ENCODE measurements at places on chromosomes 2 and 18. TPM values are rescaled to one million over a fixed set of nuclear protein-coding genes. Genes with fewer than 3 reads are reported as not detected.

DUSP19 gene
- total RNA-seq: 3.7 TPM

ALLC gene
- not detected for total RNA-seq

TYMS gene
- total RNA-seq: 49.2 TPM

TMEM178A gene
- total RNA-seq: 1.4 TPM

KLHL29 gene
- 3.8 TPM for total RNA-seq

ZNF236 gene
- 10.5 TPM for total RNA-seq

COL4A3 gene
- 0.25 TPM for total RNA-seq

UGT1A6 gene
- not detected for total RNA-seq

ACTG2 gene
- 2.9 TPM for total RNA-seq

CPLX4 gene
- not detected for total RNA-seq

TSPYL6 gene
- not detected for total RNA-seq

ADAM23 gene
- 9.9 TPM for total RNA-seq

ZNF892 gene
- 4.5 TPM for total RNA-seq

HES6 gene
- total RNA-seq: 5.5 TPM

RELCH gene
- total RNA-seq: 43.0 TPM

ZNF532 gene
- 39.5 TPM for total RNA-seq

RAB6C gene
- under 0.01 TPM for total RNA-seq

SERPINB13 gene
- total RNA-seq: not detected

KIF1A gene
- not detected for total RNA-seq

FOXI3 gene
- not detected for total RNA-seq

LYG1 gene
- 0.22 TPM for total RNA-seq

SCYGR4 gene
- not detected for total RNA-seq

FEZ2 gene
- 75.1 TPM for total RNA-seq

PSMA8 gene
- not detected for total RNA-seq

TUBA4B gene
- total RNA-seq: 0.11 TPM

IL1RN gene
- not detected for total RNA-seq

CCDC93 gene
- total RNA-seq: 30.9 TPM

CPS1 gene
- 21.2 TPM for total RNA-seq

SDC1 gene
- total RNA-seq: 117 TPM

MYO3B gene
- total RNA-seq: under 0.01 TPM

RAPGEF4 gene
- 1.00 TPM for total RNA-seq

BMP10 gene
- total RNA-seq: not detected

CCDC178 gene
- total RNA-seq: 2.7 TPM

Measured in uterine smooth muscle cell (primary cell).